ENCODE measurements at places on chromosomes 5 and 9.

DNA sequence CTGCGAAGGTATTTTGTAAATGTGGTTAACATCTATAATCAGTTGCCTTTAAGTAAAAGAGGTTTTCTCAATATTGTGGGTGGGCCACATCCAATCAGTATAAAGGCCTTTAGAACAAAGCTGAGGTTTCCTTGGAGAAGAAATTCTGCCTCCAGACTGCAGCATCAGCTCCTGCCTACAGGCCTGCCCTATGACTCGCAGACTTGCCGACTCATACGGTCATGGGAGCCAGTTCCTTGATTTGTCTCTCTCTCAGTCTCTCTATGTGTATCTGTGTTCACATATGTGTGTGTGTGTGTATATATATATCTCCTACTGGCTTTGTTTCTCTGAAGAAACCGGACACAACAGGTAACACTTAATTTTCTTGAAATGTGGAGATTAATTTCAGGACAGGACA lies 45.3 kb downstream of the SLC36A1 start:
- DNase-seq: no peak

DNA sequence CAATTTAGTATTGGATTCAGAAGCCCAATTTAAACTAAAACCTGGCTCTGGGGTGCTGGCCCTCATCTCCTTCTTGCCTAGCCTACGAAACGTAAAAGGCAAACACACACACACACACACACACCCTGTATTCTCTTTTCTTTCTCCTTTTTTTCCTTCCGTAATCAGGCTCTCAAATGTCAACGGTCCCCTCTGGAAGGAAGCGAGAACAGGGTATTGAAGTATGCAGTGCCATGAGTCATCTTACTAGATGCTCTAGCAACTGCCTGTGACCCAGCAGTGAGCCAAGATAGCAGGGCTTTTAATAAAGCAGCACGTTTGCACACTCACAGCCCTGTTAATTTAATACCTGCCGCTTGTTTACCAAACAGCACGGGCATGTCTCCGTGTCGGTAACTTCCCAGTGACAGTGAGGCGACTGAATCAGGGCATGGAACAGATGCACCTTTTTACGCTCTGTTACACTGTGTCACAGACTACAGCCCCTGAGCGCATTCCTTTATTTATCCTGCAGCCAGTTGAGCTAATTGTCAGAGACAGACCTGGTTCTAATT lies 243.8 kb downstream of the BNC2 start:
- no peak for DNase-seq

- no peak for DNase-seq
Measured at GRCh38 chr5:104363567-104363966, 801.0 kb upstream of the NUDT12 start.

DNA sequence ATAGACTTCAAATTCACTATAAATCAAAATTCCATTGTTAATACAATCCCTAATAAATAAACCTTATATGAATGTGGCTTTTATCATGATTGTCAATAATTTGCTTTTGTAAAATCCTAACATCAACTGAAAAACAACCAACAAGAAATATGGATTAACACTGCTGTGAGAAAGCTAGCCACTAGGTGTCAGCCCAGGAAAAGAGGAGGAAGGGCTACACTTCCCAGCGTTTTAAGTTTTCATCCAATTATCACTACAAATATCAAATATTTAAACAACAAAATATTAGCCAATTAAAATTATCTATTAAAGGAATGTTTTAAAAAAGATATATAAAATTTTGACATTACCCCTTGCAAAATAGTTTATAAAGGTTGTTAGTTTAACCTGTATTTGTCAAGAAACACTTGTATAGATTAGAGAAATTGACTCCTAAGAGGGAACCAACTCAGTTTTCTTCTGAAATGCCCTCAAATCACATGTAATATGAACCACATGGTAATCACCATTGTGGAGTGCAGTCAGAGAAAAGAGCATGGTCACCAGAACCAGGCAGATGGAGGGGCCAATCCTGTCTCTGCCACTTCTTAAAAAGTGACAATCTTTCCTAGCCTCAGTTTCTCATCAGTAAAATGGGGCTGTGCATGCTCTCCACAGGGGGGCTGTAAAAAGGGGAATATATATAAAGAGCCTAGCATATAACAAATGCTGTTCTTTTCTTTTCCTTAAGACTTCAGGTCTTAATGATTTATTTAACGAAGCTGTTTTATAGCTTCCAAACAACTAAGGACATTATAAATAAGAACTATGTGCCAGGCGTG lies 188.2 kb downstream of the CRB2 start:
- no peak for DNase-seq

DNA sequence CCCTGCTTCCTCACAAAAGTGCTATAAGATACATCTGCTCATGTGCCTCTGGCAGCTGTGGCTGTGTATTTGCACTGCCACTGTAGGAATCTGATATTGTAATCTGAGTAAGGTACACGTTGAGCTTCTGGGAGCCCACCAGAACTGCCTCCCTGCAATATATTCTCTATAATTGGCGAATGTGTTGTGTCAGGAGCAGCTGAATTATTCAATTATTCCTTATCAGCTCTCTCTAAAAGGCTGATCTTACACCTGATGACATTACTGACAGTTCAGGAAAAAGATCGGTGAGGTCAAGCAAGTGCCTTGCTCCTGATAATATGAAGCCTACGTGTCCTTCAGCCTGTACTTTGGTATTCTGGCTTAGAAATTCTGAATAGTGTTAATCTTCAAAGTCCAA lies 1015.0 kb downstream of the CDH9 start:
- no peak for DNase-seq

- DNase-seq: no peak
Measured at GRCh38 chr9:91522481-91522880, 98.8 kb upstream of the NFIL3 start.

GRCh38 chr9:133456409-133456808 lies 3.4 kb upstream of the CACFD1 start:
- no peak for DNase-seq

GRCh38 chr5:57576317-57576716 lies 93.7 kb upstream of the ACTBL2 start:
- no peak for DNase-seq

DNA sequence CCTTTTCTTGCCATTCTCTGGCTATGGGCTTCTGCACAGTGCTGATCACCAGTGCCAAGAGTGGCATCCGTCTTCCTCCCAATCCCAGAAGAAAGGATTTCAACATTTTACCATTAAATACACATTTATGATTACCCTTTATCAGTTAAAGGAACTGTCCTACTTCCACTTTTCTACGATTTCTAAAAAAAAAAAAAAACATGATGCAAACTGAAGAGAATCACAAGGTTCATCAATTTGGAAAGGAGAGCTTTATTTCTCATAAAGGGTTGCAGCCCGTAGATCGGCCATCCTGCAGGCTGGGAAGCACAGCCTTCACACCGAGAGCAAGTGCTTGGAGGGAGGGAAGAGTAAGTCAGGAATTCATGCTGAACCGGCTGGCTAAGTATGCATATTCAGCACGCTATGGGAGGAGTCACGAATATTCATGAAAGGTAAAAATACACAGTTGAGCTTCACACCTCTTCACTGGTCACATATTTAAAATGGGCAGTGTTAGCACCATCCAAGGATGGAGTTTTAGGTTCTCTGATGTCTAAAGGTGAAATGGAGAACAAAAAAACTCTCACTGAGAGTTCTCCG lies 52.5 kb upstream of the SEMA4D start:
- DNase-seq: no peak

- no peak for DNase-seq
Measured at GRCh38 chr5:134459010-134459403, 47.3 kb upstream of the CDKN2AIPNL start.

- no peak for DNase-seq
Measured at GRCh38 chr5:40306869-40307487, 372.7 kb upstream of the PTGER4 start.

DNA sequence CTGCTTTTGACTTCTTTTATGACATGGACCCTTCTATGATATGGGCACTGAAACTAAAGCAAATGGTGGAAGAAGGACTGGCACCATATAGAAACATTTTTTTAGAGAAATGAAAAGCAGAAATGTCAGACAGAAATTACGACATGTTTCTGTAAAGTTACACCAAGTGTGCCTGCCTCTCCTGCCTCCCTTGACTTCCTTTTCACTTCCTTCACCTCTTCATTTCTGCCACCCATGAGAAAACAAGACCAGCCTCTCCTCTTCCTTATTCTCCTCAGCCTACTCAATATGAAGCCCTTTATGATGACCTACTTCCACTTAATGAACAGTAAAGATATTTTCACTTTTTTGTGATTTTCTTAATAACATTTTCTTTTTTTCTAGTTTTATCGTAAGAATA lies 44.5 kb downstream of the ERCC6L2 start:
- no peak for DNase-seq

DNA sequence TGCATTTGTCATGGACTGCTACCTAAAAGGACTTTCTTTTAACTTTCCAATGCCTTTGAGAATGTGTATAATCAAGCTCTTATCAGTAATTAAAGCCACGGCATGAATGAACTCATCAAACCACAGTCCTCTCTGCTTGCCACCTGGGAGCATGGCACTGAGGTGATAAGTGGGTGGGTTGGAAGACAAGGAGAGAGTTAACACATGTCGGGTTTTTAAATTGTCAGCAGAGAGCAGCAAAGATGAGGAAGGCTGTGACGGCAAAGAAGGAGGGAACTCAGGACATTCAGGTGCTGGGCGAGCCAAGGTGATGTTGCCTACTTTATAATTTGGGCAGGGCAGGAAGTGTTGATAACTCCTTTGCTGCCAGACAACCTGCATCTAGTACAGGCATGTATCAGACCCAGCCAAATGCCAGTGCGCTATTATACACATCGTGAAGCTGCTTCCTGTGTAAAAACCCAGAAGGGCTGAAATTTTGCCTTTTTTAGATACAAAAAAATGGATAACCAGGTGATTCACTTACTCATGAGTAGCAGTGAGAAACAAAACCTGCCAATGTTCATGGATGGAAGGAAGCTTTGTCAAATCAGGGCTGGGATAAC lies 269.1 kb downstream of the KIF4B start:
- no peak for DNase-seq

DNA sequence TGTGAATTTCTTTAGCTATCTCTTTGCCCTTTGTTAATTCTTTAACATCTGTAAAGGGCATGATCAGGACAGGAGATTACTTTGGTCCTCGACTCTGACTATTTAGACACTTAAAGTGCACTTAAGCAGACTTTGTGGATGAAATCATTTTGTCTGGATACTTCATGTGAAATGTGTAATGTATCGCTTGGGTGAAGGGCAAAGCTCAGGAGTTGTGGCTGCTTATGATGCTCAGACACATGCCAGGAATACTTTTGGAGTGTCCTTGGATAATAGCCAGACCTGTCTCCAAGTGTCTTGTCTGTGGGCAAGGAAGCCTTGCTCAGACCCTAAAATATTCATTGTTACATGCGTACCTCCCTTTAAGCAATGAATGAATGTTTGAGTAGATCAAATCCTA lies 87.8 kb downstream of the RAI14 start:
- DNase-seq: no peak

DNA sequence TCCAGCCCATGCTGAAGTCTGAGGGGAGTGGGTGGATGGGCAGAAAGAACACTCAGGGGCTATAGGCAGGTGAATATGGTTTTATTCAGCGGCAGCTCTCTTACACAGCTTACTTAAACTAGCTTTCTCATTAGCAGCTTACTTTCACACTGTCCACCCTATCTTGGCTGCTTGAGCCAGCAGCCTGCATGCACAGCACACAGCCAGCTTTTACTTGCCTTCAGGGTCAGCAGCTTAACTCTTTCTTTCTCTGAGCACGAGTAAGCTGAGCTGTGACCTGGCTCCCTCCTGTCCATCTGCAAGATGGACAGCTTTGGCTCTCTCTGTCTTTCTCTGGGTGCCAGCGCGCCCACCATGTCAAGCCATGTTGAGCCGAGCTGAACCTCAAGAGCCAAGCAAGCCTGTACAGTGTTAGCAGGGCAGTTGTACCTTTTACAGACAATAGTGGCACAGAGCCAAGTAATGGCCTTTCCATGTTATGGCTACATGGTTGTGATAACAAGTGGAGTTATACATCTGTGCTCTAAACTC lies 1054.9 kb downstream of the PTPRD start:
- no peak for DNase-seq

GRCh38 chr5:140246378-140247122 lies 56.4 kb downstream of the PFDN1 start:
- DNase-seq: no peak

GRCh38 chr9:12614488-12614887 lies 78.7 kb upstream of the TYRP1 start:
- no peak for DNase-seq

DNA sequence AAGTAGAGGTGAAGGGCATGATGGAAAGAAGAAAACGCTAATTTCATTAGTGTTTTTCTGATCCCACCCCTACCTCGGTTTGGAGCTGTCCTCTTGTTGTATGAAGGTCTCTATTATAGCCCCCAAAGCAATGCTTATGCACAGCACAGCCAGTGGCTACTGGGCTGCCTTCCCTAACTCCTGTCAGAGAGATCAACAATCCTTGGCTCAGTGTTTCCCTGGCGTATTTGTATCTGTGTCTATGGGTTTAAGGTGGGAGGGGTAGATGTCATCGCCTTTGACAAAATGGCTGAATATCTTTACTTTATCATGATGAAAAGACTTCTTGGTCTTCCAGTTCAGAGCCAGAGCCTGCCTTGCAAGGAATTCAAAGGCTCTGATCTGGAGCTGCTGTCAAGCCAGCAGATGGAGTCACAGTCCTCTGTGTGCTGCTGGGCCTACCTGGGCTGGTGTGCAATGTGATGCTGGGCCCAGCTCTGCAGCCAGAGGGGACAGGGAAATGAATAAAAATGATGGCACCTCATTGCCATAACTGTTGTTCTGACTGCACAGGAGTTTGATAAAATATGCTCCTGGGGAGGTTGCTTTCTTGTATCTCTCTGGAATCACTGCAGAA lies 20.1 kb upstream of the HSPA9 start:
- no peak for DNase-seq

DNA sequence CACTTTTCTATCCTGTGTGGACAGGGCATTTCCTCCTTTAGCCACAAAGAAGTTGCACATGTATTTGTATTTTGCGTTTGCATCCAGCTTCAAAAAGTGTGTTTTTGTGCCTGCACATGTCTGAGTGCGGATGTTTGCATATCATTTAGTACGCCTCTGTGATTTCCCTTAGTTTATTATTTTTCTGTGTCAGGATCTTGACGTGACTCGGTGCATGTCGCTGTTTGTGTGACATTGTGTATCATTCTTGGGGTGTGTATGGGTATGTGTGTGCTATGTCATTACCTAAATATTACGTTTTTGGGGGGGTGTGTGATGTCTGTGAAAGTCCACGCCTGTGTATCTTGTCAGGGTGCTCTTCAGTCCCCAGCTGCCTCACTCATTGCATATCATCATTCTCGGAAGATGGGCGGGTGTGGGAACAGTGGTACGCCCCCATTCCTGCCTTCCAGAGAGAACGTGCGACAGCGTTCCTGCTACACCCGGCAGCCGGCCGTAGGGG lies 416 bp upstream of the PAIP2 start:
- DNase-seq: no peak

DNA sequence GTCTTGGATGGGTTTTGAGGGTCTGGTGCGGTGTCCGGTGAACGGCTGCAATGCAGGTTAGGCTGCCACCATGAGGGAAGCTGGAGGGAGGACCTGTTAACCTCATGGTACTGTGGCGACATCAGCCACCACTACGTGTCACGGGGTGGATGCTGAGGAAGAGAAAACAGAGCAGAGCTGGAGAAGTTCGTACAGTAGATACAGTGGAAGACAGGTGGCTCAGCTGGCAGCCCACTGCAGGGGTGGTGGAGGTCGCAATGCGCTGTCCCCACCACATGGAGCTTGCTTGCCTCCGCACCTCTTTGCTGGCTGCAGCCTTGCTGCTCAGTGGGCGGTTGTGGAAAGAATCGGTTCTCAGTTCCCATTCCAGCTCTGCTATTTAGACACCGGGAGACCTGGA lies 2.8 kb downstream of the DCANP1 start:
- DNase-seq: no peak

- DNase-seq: no peak
Measured at GRCh38 chr5:163502521-163502920, 2.9 kb upstream of the MAT2B start.
